Astrocyte (in vitro differentiated cells and primary cell): ENCODE measurements at places on chromosomes 1 and 21.

- no peak for DNase-seq
Observed at GRCh38 chr1:3942416-3943122, 42.5 kb upstream of the C1orf174 start.

GRCh38 chr1:67371043-67371442 is 59.2 kb downstream of the SERBP1 start:
- DNase-seq, result no peak

- DNase-seq, result no peak
Observed at GRCh38 chr1:100051893-100052292, 80.8 kb downstream of the SASS6 start.

DNA sequence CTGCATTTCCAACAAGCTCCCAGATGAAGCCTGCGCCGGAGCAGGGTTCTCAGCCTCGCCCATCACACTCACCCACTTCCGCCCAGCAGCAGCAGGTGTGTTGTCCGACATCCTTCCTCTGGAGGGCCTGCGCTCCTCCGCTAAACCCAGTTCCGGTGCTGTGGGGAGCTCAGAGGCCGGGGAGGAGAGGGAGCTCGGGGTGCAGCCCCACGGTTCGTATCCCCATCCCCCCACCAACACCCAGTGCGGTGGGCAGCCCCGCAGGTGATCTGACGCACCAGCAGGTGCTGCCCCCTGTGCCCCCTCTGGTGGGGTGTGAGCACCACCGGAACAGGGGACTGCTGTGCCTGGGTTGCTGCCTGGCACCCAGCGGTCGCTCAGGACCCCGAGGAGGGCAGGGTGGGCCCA is 3.4 kb upstream of the PEX10 start:
- DNase-seq, result no peak

DNA sequence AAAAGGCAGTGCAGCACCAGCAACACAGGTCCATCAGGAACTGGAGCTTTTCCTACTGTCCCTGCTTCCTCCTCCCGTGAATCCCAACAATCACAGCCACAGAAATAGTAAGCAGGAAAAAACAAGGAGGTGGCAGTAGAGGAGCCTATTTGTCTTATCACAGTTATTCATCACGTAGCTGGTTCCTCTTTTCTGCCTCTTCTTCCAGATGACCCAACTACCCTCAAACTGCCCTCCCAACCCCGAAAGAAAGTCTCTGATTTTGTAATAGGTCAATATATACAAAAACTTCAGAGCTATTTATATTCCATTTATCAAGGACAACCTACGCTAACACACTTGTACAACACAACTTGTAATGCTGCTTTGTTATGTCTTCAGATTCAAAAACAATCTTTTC is 21.4 kb downstream of the GNB1 start:
- no peak for DNase-seq

DNA sequence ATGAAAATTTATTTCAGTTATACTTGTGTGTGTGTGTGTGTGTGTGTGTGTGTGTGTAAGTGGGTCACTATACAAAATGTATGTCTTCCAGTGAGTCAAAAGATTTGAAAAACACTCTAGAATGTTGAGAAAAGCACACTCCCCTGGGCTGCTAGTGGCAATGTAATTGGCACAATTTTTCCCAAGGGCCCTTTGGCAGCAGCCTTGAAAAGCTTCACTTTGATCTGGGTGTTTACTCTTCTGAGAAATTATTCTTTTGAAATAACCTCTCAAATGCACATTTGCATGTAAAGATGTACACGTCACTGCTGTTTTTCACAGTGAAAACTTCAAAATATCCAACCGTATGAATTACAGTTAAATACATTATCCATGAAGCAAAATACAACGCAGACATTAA is 22.1 kb upstream of the SLC44A3 start:
- no peak for DNase-seq

DNA sequence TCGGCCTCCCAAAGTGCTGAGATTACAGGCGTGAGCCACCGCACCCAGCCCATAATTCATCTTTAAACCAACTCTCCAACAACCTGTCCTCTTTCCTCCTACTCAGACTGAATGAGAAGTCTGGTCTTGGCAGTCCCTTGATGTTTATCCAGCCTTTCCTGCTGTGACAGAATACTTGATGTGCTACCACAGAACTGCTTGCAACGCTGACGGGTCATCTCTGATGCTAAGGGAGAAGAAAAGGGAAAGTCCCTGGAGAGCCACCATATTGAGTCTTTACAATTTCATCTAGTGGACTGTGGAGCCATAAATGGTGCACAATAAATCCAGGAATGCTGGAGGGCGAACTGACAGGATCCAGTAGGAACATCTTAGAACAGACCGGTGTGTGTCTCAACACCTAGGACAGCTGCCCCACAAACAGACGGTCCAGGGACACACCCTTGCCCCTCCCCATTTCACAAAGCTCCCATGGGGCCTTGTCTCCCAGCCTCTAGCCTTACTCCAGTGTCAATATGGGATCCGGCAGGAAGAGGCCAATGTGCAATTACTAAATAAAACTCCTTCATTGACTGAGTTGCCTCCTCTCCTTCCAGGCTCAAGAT is 30.7 kb downstream of the JAK1 start:
- no peak for DNase-seq

GRCh38 chr1:156591181-156591431 is 470 bp upstream of the NAXE start:
- DNase-seq, result no peak

GRCh38 chr1:227735539-227736285 is 477 bp downstream of the SNAP47 start:
- no peak for DNase-seq

DNA sequence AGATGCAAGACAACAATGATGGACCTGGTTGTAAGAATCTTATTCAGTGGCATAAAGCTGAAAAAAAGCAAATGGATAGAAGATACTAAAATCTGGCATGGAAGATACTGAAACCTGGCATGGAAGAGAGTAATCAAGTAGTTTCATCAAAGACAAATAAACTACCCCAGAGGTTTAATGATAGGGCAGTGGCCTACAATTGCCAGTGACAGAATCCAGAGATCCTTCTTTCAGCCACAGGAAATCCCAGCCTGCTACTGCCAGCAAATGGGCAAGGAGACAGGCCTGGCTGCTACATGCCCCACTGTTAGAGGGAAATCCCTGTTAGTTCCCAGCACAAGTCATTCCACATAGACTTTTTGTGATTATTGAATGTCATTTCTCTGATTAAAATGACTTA is 409.4 kb downstream of the VAV3 start:
- no peak for DNase-seq

DNA sequence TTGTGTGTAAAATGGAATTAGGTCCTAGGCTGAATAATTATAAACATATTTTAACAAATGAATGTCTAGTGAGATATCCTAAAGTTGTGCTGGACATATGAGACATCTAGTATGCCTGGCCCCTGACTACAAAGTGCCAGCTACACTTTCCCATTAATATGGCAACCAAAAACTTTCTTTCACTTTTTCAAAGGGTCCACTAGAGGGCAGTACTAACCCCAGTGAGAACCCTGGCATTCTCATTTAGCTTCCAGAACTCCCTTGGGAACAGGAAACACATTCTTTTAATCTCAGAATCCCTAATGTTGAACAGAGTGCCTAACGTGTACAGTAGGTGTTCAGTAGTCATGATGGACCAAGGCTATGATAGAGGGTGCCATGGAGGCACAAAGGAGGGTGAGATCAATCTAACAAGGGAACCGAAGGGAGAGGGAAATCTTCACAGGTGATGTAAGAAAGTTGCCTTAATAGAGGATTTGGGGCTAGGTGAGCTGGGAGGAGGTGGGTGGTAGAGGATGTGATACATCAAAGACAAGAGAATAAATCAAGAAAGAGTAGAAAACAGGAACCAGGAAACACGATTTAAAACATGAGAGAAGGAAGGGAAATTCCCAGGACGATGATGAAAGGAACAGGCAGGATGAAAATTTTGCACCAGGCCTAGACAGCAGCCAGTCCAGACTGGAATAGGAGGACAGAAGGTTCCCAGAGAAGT is 41.6 kb downstream of the NSL1 start:
- DNase-seq, result peak; percentile 52

DNA sequence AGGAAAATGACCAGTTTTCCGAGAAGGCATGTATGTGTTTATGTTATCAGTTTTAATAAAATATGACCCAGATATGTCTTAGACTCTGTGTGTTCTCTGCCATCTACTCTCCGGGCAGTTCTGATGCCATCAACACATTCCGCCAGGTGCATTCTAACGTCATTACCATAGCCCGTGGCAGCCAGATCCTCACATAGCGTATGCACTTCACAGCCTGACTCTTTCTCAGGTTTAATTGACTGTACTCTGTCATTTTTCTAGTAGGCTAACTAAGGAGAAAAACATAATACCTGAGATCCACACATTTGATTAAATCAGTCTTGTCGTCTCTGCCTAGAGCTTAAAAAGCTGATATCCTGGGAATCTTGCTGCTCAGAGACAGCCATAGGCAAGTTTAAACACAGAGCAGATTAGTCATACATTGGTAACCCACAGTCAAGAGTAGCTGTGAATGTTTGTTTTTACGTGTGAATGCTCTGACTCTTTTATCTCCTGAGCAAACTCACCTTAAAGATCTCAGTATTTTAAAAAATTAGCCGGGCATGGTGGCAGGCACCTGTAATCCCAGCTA is 175.9 kb downstream of the GREM2 start:
- peak; percentile 30 for DNase-seq

GRCh38 chr21:38242061-38242460 is 14.7 kb upstream of the KCNJ15 start:
- DNase-seq, result no peak

DNA sequence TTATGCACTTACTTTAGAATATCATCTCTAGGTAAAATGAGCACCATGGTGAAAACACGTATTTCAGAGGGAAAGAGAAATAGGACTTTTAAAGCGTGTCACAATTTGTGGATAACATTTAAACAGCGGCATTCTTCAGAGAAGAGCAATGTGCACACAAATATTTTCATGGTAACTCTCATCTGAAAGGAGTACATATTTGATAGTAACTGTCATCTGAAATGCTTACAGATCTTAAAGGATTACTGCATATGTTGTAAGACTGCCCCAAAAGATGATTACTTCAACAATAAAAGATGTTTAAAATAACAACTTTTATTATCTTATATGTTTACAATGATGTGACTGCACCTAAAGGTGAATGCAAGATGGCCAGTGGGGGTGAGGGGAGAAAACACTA is 408.8 kb downstream of the PLA2G4A start:
- DNase-seq, result no peak

GRCh38 chr1:154352581-154353459 is 27.5 kb downstream of the ATP8B2 start:
- peak; percentile 39 for DNase-seq

GRCh38 chr1:162276493-162276892 is 100.2 kb downstream of the SPATA46 start:
- no peak for DNase-seq

DNA sequence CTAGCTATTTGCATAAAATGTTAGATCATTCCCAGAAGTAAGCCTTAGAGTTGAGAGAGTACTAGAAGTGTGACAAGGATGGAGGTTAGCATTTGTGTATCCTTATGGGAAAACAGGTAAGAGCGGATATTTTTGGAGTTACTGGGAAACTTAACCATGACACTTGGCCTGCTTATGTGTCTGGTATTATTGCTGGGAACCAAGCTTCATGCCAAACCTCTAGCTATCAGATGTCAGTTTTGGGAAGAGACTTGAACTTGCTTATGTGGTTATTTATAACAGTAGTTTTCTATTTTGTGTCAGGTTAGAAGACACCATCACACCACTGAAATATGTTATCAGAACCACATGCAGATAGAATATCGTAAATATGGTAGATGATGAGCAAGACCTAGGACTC is 230.3 kb upstream of the SGIP1 start:
- no peak for DNase-seq

DNA sequence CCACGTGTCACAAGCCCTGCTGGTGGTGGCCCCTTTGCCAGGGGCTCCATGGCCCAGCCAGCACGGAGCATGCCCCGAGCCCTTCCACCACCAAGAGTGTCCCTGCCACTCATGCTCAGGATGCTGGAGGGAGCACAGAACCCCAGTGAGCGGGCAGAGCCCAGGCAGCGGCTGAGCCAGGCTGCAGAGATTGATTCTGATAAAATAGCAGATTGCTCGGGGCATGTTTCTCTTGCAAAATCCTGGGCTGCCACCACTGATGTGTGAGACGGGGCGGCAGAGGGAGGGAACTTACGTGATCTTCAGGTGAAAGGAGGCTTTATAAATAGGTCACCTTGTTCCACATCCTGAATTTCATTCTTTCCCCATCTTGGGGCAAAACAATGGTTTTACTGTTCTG is 53.2 kb downstream of the SPSB1 start:
- no peak for DNase-seq

DNA sequence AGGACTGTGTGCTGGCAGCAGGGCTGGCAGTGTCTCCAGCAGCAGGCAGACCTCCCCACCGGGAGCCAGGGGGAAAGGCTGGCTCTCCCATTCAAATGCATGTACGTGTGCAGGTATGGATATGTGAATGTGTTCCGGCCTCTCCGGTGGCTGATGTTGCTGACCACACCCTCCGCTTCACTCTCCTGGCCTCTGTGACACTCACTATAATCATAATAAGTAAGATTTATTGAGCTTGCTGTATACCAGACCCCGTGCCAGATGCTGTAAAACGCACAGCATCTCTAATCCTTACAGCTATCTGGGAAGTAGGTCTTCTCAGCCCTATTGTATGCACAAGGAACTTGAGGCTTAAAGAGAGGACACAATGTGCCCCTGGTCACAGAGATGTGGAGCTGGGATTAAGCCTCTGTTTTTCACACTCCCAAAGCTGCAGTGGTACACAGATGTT is 20.5 kb upstream of the ARTN start:
- DNase-seq, result no peak

GRCh38 chr1:181043025-181043888 is 9.5 kb downstream of the MR1 start:
- DNase-seq, result no peak

DNA sequence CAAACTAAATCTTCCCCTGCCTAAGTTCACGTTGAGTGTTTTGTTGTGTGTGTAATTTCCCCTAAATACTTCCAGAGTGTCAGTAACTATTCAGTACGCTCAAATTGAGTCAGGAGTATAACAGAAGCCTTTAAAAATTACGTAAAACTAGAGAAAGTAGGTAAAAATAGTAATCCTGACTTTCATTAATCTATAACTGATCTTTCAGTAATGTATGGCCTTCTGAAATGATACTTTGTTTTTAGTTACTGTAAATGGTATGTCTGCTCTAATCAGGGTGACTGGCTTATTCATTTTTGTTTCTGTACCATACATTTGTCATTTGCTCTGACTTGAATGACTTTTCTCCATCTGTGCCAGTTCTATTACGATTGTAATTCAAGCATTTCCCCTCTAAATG is 29.4 kb downstream of the MIER1 start:
- no peak for DNase-seq

GRCh38 chr1:160133990-160134770 is 17.2 kb upstream of the ATP1A4 start:
- no peak for DNase-seq
